ENCODE measurements at places on chromosomes 5 and 9.

DNA sequence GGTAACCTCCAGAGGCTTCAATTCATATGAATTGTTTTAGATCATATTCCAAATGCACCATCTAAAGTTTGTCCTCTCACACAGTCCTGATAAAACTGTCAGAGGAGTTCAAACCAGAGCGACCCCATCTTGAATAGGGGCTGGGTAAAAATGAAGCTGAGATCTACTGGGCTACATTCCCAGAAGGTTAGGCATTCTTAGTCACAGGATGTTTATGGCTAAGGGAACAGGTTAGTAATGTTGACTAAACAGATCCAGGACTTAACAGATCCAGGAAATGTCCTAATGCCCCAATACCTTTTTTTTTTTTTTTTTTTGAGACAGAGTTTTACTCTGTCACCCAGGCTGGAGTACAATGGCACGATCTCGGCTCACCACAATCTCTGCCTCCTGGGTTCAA is 192.6 kb upstream of the PRDM9 start:
- no peak for DNase-seq

GRCh38 chr5:56048124-56048523 is 53.4 kb upstream of the IL6ST start:
- no peak for DNase-seq

- DNase-seq: peak; percentile 40
These were observed 236.5 kb upstream of the HAPLN1 start for GRCh38 chr5:83957188-83957587.

DNA sequence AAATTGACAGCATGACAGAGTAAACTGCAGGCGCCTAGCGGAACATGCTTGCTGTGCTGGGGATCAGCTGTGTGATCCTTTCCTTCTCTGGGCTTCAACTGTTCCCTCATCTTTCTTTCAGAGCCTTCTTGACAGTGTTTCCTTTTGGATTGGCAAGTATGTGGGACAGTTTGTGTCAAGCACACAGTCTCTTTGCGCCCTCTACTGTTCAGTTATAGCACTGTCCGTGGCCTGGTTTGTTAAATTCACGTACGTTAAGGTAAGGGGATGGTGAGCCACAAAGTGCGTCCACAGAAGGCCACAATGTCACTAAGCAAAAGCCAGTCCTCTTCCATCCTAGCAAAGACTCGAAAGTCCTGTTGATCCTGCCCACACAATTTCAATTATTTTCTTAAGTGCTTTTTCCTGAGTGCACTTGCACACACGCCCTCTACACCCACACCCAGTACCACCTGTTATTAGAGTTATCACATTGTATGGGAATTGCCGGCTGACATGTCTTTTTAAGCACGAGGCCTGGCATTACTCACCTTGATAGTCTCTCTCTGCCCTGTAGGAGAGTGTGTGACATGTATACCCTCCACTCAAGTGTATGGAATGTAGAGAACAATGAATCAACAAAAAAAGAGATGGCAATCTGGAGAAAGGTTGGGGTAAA is 22.5 kb upstream of the PTPN3 start:
- DNase-seq: peak; percentile 15

DNA sequence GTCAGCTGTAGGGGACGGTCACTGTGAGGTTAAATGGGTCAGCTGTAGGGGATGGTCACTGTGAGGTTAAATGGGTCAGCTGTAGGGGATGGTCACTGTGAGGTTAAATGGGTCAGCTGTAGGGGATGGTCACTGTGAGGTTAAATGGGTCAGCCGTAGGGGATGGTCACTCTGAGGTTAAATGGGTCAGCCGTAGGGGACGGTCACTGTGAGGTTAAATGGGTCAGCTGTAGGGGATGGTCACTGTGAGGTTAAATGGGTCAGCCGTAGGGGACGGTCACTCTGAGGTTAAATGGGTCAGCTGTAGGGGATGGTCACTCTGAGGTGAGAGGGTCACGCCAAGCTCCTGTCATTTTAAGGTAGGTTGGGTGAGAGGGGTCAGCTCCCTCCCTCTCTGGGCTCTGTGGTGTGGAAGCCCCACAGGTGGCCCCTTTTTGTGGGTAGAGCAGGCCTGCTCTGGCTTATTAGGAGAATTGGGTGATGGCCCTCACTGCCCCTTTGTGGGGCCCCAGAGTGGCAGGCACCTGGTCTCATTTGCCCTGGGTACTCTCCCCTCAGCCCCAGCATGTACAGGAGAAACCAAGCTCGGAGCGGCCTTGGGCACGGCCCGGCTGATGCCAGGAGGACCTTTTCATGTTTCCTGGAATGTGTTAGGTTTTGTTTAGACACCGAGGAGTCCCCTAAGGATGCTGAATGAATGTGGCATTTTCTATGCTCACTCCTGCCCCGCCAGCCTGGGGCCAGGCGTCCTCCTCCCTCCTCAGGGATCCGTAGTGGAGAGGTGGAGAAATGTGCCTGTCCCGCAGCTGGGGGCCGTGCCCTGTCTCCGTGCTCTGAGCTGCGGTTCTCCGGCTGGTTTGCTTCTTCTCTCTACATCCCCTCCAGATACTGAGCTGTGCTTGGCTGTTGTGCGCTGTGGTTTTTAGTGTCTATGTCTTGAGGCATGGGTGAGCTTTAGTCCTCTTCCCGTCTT is 31.4 kb downstream of the AHRR start:
- no peak for DNase-seq

GRCh38 chr5:89343666-89344065 is 460.7 kb upstream of the MEF2C start:
- DNase-seq: no peak

- DNase-seq: peak; percentile 69
These were observed 47.7 kb downstream of the PWWP2A start for GRCh38 chr5:160071516-160071915.

GRCh38 chr5:73198833-73199592 is 26.0 kb downstream of the TMEM174 start:
- DNase-seq: no peak

DNA sequence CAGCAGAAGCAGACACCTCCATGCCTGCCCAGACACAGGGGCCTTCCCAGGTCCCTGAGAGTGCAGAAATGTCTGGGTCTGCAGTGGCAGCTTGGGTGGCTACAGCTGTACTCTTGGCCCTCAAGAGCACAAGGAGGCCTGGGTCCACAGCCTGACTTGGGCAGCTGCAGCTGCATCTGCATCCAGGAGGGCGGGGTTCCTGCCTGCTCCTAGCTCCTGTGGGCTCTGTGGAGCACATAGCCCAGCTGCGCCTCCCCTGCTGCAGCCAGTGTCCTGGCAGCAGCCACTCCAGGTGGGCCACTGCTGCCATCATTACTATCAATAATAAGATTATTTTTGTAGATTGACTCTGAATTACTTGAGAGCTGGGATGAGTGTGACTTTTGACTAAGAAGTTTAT is 162.0 kb upstream of the PTCH1 start:
- DNase-seq: no peak

DNA sequence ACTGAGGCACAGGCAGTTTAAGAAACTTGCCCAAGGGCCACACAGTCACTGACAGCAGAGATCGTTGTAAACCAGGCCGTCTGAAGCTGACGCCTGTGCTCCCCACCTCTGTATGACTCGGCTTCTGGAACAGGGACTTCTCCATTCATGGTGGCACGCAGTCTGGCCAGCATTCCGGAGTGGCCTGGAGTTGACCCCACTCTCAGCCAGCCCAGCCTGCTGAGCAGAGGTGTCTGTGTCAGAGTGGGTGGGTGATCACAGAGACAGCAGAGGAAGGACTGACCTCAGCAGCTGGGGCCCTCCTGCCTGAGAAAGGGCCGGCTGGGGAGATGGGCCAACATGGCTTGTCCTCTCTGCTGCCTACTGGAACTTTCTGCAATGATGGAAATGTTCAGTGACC is 12.6 kb downstream of the LRSAM1 start:
- DNase-seq: no peak

DNA sequence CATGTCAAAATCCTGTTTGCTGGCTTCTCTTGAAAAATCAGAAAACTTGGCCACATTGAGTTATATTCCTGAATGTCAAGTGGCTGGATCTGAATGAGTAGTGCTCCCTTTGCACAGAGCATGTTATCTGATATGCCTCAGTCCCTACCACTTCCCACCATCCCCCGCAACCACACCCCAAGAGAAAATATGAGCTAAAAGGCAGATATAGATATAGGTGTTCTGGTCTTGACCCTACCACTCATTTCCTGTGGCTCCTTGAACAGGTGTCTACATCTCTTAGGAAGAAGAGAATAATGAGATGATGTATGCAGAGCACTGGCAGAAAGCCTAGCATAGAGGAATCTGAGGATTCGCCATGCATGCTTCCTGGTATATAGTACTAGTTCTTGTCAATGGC is 6.6 kb upstream of the CYSTM1 start:
- DNase-seq: no peak

GRCh38 chr9:24439456-24439855 is 106.2 kb downstream of the IZUMO3 start:
- no peak for DNase-seq

DNA sequence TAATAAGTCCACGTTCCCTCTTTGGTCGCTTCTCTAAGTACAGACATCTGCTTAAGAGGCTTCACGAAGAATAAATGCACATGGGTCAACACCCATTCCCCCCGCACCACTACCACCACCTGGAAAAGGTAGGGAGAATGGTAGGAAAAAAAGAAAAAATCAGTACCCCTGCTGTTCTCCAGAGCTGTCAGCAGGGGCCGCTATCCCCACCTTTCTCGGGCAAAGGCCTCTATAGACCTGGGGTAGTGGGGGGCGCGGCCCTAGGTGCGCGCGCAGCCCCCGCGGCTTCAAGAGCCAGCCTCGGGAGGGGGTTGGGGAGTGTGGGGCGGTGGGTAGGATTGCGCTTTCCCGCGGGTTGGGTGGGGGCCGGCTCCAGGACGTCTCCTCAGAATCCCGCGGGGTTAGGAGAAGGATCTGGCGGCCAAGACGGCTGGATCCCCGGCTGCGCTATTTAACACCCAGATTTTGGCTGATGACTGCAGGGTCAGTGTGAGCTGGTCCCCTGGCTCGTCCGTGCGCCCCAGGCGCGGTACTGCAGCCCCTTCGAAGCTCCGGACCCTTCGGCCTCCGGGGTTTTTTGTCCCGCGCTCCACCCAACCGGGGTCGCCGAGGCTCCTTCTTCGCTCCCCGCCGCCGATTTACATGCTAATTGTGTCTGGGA is 1.6 kb upstream of the SEMA6A start:
- DNase-seq: peak; percentile 58

- DNase-seq: no peak
These were observed 466.2 kb downstream of the ENC1 start for GRCh38 chr5:74174366-74174765.

DNA sequence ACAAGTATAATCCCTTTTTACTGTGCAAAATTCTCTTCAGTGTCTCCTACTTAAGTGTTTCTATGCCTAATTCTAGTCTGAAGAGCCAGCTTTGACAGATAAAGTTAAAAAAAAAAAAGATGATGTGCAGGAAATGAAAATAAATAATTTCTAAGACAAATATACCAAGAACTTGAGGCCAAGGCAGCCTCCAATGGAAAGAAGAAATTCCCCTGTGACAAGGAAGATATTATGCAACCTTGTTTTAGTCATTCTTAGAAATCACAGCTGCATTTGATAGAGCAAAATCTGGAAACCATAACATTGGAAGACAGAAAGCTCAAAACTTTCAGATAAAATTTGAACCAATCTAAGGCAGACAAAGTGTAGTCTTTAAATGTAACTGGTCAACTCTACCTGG is 375.9 kb upstream of the TLE4 start:
- no peak for DNase-seq

GRCh38 chr5:175394601-175395000 is 49.4 kb downstream of the DRD1 start:
- no peak for DNase-seq

DNA sequence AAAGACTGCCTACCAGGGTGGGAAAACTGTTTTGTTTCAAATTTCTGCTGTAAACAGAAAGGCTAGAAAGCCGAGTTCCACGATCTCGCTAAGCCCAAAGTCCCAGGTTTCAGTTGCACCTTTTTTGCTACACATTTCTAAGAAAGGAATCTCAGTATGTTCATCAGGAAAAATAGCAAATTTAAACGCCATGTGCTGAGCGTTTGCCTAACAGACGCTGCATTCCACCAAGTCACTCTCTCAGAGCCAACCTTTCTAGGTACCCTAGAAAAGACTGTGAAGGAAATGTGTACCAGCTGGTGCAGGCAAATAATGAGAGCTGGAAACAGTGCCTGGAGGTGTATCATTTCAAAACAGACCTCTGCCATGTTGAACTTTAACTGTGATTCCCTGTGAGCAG is 71.8 kb downstream of the FRMD3 start:
- DNase-seq: no peak

GRCh38 chr9:89477811-89478630 is 19.9 kb downstream of the SEMA4D start:
- DNase-seq: no peak

DNA sequence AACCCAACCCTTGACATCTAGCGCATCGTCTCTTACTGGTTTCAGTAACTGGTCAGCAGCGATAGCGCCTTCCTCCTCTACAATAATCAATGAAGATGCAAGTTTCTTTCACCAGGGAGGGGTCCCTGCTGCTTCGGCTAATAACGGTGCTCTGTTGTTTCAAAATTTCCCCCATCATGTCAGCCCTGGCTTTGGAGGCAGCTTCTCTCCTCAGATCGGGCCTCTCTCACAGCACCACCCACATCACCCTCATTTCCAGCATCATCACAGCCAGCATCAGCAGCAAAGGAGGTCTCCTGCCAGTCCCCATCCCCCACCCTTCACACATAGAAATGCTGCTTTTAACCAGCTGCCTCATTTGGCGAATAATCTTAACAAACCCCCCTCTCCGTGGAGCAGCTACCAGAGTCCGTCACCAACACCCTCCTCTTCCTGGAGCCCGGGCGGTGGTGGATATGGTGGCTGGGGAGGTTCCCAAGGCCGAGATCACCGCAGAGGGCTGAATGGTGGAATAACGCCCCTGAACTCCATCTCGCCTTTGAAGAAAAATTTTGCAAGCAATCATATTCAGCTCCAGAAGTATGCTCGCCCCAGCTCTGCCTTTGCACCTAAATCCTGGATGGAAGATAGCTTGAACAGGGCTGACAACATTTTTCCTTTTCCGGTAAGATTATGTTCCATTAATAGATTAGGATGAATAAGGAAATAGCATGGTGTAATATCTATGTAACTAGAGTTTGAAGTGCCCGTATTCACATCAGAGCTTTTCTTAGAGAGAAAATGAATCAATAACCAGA is 2.2 kb downstream of the CPEB4 start:
- DNase-seq: no peak

GRCh38 chr9:24258626-24259025 is 287.1 kb downstream of the IZUMO3 start:
- DNase-seq: no peak

- DNase-seq: no peak
These were observed 939 bp downstream of the GOLGA1 start for GRCh38 chr9:124939944-124940343.

Measured in NCI-H524 treated with DMSO at 0.1 percent for 48 hours (cell line).